SK-N-DZ (cell line): ENCODE measurements at places on chromosomes 3 and 15.
A peak's percentile ranks its signal among the peaks of the same experiment; 100 is the strongest.

DNA sequence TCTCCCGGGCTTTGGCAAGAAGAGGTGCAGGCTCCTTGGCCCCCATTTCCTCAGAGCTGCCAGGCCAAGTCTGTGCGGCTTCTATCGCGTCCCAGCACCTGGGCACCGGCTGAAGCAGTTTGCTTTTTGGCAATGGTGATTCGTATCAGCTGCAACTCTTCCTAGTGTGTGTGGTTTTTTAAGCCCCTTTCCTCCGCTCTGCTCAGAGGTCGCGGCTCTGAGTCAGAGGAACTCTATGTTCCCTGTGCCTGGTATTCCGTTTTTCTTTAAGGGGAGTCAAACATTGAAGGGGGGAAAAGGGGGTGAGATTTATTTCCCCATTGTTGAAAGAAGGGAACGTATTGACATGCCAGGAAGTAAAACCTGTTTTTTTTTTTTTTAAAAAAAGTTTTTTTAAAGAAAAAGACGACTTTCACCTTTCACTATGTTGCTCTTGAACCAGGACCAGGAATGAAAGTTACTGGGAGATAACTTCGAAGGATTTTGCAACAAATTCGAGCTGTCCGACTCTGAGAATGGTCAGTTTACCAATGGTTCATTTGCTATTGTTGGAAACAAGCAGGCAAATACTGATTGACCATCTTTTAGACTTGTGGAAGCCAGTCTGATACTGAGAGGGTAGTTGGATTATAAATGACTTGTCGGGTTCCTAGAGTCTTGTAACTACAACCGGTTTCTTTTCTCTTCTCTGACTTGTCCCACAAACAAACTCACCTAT lies 1.1 kb downstream of the ARMC8 start:
- no peak for DNase-seq

GRCh38 chr3:176149567-176149966 lies 1047.7 kb downstream of the TBL1XR1 start:
- no peak for DNase-seq

- DNase-seq: no peak
Measured at GRCh38 chr3:196654735-196655090, 15.2 kb downstream of the NRROS start.

- no peak for DNase-seq
Measured at GRCh38 chr3:111210866-111211564, 139.4 kb downstream of the NECTIN3 start.

DNA sequence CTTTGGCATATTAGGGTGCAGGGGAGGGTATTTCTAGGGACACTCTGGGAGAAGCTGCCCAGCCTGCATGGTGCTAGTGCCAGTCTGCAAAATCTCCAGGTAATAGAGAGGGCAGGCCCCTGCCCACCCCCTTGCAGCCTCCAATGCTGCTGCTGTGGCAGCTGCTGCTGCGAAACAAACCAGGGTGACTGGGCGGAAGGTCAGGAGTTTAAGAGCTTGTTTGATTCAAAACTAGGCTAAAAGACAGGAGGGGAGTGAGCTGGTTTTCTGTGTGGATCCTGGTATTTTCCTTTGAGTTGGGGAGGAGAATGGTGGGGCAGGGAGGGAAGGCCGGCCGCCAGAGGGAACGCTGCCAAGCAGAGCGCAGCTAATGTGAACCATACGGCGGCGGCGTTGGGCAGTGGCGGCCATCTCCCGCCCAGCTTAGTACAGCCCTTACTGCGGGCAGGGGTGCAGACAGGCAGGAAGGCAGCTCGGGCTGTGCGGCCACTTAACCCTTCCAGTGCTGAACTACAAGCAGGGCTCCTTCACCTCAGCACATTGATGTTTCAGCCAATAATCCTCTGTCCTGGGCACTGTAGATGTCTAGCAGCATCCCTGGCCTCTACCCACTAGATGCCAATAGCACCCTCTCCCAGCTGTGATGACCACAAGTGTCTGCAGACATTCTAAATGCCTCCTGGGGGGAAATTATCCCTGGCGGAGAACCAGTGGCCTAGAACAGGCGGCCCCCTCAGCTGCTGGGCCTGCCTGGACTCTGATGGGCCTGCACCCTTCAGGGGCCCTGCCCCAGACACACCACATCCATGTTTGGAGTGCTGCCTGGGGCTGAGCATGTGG lies 125.7 kb downstream of the EEFSEC start:
- DNase-seq: peak; percentile 46

GRCh38 chr3:128709038-128709437 lies 16.9 kb upstream of the RAB7A start:
- no peak for DNase-seq

- DNase-seq: no peak
Measured at GRCh38 chr15:89768071-89768500, 8.0 kb upstream of the MESP2 start.

DNA sequence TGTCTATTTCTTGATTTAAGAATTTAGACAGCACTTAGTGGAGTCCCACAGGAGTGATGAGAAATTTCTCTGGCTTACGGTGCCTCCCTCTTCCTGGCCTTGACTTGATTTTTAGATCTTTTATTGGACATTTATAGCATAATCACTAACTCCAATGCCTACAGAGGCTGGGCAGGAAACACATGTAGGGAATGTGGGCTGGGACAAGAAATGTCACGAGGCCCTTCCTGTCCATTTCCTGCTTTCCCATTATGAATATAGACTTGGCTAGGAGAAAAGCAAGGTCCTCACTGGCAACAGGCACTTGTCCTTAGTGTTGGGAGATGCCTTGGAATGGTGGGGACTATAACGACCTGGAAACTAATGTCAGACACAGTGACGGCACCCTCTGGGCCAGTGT lies 100.3 kb downstream of the MYLK start:
- DNase-seq: no peak

GRCh38 chr3:177721864-177722785 lies 524.8 kb upstream of the TBL1XR1 start:
- DNase-seq: no peak

GRCh38 chr3:142574665-142575064 lies 3.9 kb downstream of the ATR start:
- DNase-seq: no peak

DNA sequence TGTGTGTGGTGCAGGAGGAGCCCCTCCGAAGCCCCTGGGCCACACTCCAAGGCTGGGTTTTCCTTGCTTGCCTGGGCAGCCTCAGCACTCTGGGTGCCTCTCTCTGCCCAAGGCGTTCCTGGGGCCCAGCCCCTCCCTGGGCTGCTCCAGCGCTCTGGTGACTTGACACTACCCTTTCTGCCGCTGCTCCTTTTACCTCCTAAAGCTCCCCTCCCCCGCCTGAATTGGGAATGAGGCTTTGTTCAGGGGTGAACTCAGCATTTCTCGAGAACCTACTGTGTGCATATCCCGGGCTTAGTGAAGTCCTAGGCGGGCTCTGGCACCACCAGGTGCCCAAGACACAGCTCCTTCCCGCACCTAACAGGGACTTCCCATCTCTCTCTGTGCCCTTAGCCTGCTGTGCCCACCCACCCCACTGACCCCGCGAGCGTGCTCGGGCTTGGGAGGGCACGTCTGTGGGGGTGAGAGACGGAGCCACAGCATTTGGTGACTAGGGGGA lies 1.2 kb upstream of the BAHD1 start:
- DNase-seq: no peak

GRCh38 chr3:184954251-184954650 lies 142.3 kb downstream of the VPS8 start:
- DNase-seq: no peak

- no peak for DNase-seq
Measured at GRCh38 chr3:133805384-133805701, 272 bp upstream of the SRPRB start.

- peak; percentile 30 for DNase-seq
Measured at GRCh38 chr3:73056014-73056844, 5.2 kb upstream of the EBLN2 start.

- DNase-seq: no peak
Measured at GRCh38 chr15:90981681-90982080, 12.7 kb downstream of the PRC1 start.

DNA sequence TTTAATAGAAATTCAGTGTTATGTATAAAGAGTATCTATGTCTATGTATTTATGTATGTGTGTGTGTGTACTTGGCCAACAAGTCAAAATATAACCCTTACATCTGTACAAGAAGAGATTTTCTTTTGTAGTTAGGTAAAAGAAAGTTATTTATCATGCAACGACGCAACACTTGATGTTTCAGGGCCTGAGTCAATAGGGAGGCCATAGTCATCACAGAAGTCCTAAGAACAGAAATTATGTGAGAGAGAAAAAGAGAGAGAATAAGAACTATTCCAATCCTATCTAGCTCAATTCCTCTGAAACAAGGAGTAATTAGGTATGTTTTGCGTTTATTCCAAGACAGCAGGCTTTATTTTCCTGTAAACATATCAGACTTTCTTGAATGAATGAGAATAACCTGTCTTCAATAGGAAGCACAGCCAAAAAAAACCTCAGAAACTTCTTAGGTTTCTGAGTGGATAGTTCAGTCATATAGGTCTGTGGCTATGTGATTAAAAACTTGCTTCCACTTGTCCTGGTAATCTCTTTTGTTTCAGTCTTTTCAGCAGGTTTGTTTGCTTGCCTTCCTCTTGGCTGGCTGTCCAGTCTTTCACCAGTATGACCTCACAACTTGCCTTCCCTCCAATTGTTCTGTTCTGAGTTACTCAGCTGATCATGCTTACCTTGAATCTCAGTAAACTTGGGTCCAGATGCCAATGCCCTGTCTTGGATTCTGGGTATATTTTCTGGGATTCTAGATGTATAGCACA lies 382.4 kb upstream of the GBE1 start:
- no peak for DNase-seq

DNA sequence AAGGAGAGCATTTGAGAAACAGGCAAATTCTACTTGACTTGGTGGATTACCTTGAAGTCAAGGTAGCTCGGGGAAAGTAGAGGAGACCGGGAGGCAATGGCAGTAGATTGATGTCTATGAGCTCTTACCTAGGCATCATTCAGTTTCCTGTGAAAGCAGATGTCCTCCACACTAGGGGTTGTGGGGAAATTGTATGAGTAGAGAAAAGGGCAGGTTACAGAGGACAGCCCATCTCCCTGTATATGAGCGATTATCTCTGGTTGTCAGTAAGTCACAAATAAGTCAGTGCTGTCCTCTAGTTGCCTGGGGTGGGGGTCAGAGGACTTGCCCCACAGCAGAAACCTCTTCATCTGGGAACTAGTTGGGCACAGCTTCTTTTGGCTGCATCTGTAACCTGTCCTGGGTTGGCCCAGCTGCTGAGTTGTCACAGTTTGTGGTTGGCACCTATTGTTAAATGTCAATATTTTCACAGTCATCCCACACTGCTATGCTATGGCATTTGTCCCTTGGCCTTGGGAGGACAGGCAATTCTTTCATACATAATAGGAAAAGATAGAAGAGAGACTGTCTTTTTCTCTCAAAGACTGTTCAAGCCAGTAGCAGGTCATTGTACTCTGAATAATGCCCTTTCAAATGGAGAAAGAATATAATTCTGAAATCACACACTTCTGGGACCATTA lies 53.6 kb upstream of the LRRFIP2 start:
- no peak for DNase-seq

- no peak for DNase-seq
Measured at GRCh38 chr3:15269091-15269989, 63.0 kb downstream of the SH3BP5 start.

DNA sequence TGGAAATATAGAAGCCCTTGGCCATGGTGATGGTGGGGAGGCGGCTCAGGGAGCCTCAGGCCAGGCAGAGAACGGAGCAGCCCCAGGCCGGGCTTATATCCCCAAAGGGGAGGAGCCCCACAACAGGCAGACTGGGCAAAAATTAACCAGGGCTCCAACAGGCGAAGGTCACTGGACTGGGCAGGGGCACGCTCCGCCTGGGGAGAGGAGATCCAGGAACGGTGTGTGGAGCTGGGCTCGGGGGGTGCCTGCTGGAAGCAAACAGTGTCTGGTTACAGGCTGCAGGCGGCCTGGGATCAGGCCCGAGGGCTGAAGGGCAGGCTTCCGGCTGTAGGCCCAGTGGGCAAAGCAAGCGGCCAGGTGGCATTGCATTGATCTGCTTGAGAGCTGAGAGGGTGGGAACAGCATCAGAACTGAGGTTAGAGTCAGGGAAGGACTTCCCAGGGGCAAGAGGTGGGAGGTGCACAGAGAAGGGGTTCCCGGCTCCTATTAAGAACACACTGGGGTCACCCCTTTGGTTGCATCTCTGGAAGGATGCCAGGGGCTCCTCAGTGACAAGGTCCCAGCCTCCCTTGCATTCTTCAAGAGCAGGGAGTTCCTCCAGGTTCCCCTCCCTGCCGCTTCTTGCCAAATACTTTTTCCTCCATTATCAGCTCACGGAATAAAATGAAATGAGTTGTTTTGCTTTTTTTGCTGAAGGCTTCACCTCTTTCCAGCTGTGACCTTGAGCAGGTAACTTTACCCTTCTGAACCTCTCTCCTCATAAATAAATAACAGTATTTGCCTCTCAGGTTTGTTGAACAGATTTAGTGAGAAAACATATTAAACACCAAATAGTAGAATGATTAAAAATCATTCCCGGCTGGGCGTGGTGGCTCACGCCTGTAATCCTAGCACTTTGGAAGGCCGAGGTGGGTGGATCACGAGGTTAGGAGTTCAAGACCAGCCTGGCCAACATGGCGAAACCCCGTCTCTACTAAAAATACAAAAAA lies 7.8 kb downstream of the ANPEP start:
- no peak for DNase-seq

DNA sequence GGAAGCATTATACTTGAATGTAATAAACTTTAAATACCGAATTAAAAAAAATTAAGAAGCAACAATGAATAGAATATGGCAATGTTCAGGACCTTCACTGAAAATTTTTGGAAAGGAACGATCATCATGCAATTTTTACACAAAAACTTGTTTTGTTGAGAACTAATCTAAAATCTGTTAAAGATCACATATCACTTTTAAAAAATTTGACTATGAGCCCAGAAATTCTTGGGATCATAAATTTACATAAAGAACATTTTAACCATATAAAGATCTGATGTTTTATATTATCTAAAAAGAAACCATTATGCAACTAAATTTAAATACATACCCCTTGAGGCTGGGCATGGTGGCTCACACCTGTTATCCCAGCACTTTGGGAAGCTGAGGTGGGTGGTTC lies 76.2 kb upstream of the MELTF start:
- no peak for DNase-seq

- DNase-seq: no peak
Measured at GRCh38 chr3:76661527-76662250, 378.2 kb upstream of the ROBO2 start.

DNA sequence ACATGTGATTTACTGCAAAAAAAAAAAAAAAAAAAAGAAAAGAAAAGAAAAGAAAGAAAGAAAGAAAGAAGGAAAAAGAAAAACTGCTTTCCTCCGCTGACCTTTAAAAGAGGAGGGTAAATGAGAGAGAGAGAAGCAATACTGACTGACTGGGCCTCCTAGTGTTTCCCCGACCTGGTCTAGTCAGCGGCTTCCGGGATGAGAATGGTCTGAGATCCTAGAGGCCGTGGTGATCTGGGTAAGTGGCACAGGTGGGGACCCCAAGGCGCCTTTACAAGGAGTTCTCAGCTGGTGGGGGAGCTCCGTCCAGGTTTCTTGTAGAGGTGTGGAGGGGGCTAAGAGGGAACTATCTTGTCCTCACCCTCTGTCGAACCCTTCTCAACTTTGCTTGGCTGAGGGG lies 223.1 kb downstream of the MEIS2 start:
- no peak for DNase-seq

DNA sequence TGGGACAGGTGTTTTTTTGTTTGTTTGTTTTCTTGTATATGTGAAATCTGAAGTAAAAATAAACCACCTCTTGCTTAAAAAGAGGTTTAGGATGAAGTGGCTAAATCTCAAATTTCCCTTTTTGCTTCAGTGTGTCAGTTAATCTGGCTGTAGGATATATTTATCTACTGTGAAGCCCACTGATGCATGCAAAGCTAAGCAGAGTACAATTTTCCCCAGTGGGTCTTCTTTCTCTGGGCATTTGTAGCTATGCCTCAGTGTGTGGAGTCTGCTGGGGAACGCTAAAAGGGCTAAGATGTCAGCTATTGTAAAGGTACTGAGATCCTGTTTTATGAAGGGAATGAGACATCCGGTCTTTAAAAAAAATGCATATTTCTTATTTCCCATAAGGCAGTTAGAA lies 190.6 kb downstream of the TCF12 start:
- no peak for DNase-seq
